ENCODE measurements at places on chromosomes 4 and X. TPM values are rescaled to one million over a fixed set of nuclear protein-coding genes. Genes with fewer than 3 reads are reported as not detected.

Gene FAM114A1
- total RNA-seq, result 90.2 TPM

Gene YIPF7
- not detected for total RNA-seq

Gene SUPT20HL1
- 0.48 TPM for total RNA-seq

Gene NPNT
- total RNA-seq, result 152 TPM

Gene ASB12
- total RNA-seq, result 0.38 TPM

Gene AMOT
- total RNA-seq, result 21.0 TPM

Gene LEF1
- total RNA-seq, result 3.0 TPM

Gene GRID2
- not detected for total RNA-seq

Gene TEX13C
- not detected for total RNA-seq

Gene GDPD2
- total RNA-seq, result not detected

Gene TCEAL6
- total RNA-seq, result not detected

Gene FGF13
- total RNA-seq, result 10.6 TPM

Data from posterior vena cava (tissue), 2 donors.